Caco-2 (cell line): ENCODE measurements at places on chromosomes 1 and 21. TPM values are rescaled to one million over a fixed set of nuclear protein-coding genes. Genes with fewer than 3 reads are reported as not detected.
A peak's percentile ranks its signal among the peaks of the same experiment; 100 is the strongest.

Gene FCN3
- total RNA-seq = not detected in 2 replicates

Gene S100A9
- 0.63 TPM in 1 of 2 replicates, not detected in the other for total RNA-seq

Gene MROH7
- total RNA-seq = 0.30 TPM in 1 of 2 replicates, not detected in the other

Gene MX2
- total RNA-seq = 0.63 and 0.84 TPM in 2 replicates

Gene PGLYRP4
- not detected in 2 replicates for total RNA-seq

Gene PPIH
- 54.7 and 58.2 TPM in 2 replicates for total RNA-seq

Gene MYBPH
- 19.7 and 25.9 TPM in 2 replicates for total RNA-seq

Gene ACKR1
- not detected in 2 replicates for total RNA-seq

Gene VSIG8
- total RNA-seq = not detected in 2 replicates

Gene ACP6
- 24.6 and 26.7 TPM in 2 replicates for total RNA-seq

Gene YBEY
- total RNA-seq = 10.6 and 11.5 TPM in 2 replicates

Gene RBM11
- 0.61 and 0.74 TPM in 2 replicates for total RNA-seq

GRCh38 chr1:39250460-39251240 lies 46.2 kb downstream of the MACF1 start:
- no peak for DNase-seq

GRCh38 chr1:154746622-154747299 lies 123.3 kb downstream of the KCNN3 start:
- DNase-seq = no peak

- no peak for DNase-seq
These were observed at the start of gene PTGFR for GRCh38 chr1:78490861-78491450. TSS of gene PTGFR (plus strand) at chr1:78490974. CDS start at chr1:78492744, 1,770 bp downstream.

DNA sequence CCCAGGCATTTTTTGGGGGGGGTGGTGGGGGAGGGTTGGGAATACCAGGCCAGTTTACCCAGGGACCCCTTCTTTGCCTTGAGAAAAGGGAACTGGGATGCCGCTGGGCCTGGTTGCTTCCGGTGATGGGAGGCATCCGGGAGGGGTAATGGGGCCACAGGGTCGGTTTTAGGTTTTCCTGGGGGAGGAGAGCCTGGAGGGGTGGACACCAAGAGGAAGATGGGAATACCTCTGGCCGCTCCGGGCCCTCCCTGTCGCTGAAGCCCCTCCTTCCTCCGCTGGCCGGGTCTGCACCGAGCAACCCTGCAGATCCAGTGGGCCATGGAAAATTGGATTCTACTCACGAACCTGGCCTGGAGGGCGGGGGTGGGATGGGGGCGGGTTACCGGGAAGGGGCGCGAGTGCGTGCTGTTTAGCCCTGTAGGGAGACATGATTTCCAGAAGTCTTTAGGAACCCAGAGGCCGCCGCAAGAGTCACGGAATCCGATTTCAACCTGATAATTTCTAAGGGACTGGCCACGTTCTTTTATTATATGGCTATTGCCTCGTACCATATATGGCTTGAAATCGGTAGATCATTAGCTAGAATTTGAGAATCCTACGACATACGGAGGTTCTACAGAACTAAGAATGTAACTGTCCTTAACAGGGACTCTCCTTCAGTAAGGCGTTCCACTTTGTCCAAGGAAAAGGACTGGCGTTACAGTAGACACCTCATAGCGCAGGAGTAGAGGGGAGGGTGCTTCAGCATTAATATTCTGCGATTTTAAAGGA lies 749 bp downstream of the AKIRIN1 start:
- DNase-seq = peak; percentile 42

DNA sequence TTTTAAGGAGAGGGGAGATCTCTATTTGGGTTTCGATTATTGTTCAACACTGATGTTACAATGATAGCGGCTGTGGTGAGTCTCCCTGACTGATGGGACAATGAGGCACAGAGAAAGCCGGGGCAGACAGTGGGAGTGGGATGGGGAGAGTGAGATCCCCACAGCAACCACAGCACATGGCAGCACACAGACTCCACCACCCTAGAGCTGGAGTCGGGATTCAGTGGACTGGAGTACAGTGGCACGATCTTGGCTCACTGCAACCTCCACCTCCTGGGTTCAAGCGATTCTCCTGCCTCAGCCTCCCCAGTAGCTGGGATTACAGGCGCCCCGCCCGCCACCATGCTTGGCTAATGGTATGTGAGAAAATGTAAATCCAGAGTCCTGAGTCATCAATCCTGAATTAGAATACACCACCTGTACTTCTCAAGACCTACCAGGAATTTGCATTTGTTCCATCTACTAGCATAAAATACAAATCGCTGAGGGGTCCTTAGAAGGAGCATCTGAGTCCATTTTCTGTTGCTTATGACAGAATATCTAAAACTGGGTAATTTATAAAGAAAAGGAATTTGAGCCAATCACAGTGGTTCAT lies 125.8 kb downstream of the TOMM20 start:
- DNase-seq = no peak

GRCh38 chr21:25425156-25425555 lies 182.1 kb downstream of the MRPL39 start:
- DNase-seq = no peak

GRCh38 chr1:225868631-225869330 lies 13.4 kb downstream of the TMEM63A start:
- no peak for DNase-seq

GRCh38 chr1:155077346-155077745 lies 1.3 kb upstream of the EFNA3 start:
- no peak for DNase-seq

DNA sequence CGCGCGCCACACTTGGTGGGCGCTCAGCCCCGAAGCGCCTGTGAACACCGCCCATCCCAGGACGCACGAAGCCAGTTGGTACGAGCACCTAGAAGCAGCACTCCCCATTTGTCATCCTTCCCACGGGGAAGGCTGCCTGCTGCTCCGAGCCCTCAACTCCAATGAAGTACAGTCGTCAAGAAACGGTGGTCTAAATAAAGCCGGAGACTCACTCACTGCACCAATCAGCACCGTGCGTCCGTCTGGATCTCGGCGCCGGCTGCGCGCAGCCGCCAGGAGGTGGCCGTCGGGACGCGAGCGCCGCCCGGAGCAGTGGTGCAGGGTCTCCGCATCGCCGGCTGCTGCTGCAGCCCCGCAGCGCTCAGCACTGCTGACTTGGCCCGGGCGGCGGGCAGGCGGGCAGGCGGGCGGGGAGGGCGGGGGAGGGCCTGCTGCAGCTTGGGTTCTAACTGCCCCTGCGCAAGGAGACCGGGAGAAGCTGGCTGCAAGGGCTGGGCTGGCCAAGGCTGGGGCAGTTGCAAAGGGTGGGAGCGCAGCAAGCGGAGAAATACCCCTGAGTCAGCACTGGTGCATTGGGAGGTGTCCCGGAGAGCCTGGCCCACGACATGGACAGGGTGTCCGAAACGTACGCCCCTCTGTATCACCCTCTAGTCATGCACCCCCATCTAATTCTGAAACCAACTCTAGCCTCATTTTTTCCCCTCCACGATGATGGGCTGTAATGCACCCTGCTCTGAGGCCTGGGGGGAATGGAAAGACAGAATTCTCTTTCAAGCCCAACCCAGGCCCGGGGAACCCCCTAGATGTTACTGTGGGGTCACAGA lies 35.8 kb upstream of the H6PD start:
- no peak for DNase-seq

DNA sequence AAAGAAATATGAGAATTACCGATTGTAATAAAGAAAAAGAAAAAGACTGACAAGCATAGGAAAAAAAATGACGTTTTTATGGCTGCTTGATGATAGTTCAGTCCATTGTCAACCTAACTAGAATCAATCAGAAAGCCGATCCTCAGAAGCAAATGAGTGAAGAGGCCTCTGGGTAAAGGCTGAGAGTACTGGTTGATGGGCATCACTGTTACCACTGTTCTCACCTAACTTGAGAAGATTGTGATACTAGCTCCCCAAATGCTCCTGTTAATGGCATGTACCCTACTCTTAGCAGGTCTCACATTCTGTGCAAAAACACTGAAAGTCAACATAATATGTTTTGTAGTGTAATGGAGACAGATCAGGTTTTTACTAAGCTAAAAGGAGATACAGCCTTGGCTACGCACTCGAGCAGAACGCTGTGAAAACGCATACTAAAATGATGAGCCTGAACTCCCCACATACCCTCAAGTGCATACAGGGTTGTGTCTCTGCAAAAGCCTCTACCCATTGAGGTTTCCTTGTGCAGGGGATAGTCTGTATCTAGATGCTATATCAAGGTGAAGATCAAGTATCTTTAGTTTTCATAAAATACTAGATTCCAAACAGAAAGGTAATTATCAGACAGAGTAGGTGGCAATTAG lies 554.6 kb downstream of the SMYD3 start:
- DNase-seq = no peak

- DNase-seq = no peak
These were observed 24.9 kb downstream of the SYT11 start for GRCh38 chr1:155884031-155884960.

GRCh38 chr1:231597971-231598370 lies 28.6 kb upstream of the DISC1 start:
- DNase-seq = no peak

GRCh38 chr1:222275729-222276465 lies 272.0 kb downstream of the HHIPL2 start:
- no peak for DNase-seq

- peak; percentile 12 for DNase-seq
These were observed 18.1 kb downstream of the KNCN start for GRCh38 chr1:46533179-46533864.

GRCh38 chr1:246107516-246108277 lies 399.4 kb downstream of the SMYD3 start:
- DNase-seq = no peak

- no peak for DNase-seq
These were observed 70.4 kb upstream of the UBE2U start for GRCh38 chr1:64133036-64133435.

- no peak for DNase-seq
These were observed 948 bp downstream of the SEMA4A start for GRCh38 chr1:156154317-156154749.

GRCh38 chr1:55820501-55820900 lies 605.3 kb upstream of the USP24 start:
- DNase-seq = no peak

DNA sequence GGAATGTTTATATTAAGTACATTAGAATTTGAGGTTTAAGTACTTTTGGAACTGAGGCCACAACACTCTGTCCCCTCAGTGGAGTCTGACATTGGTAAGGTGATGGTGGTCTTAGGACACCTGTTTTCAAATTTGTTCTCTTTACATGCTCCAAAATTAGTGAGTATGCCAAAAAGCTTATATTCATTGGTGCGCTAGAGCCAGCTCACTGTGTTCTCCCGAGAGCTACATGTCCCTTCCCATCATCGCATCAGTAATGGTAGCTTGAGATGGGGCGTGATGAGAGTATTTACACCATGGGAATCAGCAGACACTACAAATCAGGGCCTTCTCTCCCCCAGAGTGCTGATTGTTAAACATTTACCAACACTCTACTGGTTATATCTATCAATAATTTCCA lies 19.5 kb downstream of the ETS2 start:
- no peak for DNase-seq

- DNase-seq = no peak
These were observed 30.3 kb downstream of the ASPM start for GRCh38 chr1:197116156-197116555.

GRCh38 chr21:15289896-15290841 lies 225.4 kb upstream of the NRIP1 start:
- peak; percentile 41 for DNase-seq

GRCh38 chr1:247111700-247112478 lies 7.7 kb upstream of the ZNF669 start:
- DNase-seq = peak; percentile 77

DNA sequence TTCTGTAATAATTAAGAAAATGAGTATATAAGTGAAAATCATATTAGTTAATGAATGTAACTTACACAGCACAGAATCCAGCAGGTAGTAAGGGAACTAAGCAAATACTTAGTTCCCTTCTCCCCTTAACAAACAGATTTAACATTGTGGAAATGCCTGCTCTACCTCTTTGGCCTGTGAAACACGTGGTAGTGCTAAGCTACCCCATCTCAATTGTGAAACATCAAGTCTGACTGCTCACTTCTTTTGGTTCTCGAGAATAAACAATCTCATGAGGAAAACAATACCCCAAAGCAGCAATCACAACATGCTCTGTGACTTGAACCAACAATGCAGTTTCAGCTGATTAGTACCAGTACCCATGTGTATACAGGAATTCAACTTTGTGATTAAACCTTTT lies 4.7 kb downstream of the MYSM1 start:
- DNase-seq = no peak

DNA sequence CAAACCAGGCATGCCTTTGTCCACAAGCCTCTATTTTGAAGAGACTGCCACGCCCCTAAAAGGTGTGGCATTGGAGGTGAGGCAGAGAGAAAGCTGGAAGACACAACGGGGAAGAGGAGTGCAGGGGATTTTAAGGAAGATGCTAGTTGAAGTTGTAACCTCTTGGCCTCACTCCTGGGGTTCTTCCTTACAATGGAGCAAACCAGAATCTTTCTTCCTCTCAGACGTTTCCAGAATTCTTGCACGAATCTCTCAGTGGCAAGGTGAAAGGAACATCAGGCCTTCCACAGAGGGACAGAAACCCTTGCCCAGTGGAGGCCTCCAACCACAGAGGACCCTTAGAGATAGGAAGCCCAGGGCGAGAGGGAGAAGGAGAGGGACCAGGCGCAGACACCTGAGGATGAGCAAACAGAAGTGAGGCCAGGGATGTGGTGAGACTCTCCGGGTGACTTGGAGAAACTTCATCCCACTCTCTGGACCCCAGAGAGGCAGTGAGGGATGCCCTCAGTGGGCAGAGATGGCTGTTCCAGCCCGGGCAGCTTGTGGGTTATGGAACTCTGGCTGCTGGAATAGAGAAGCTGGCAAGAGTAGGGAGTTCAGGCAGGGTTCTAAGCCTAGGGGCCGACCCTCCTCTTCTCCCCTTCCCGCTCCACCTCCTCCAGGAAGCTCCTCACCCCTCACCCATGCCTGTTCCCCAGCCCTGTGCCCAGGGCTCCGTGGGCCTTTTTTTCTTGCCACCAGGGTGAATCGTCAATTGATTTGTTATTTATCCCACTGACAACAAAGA lies 136.8 kb upstream of the RUNX3 start:
- no peak for DNase-seq

GRCh38 chr1:53821380-53821779 lies 16.7 kb downstream of the NDC1 start:
- no peak for DNase-seq

DNA sequence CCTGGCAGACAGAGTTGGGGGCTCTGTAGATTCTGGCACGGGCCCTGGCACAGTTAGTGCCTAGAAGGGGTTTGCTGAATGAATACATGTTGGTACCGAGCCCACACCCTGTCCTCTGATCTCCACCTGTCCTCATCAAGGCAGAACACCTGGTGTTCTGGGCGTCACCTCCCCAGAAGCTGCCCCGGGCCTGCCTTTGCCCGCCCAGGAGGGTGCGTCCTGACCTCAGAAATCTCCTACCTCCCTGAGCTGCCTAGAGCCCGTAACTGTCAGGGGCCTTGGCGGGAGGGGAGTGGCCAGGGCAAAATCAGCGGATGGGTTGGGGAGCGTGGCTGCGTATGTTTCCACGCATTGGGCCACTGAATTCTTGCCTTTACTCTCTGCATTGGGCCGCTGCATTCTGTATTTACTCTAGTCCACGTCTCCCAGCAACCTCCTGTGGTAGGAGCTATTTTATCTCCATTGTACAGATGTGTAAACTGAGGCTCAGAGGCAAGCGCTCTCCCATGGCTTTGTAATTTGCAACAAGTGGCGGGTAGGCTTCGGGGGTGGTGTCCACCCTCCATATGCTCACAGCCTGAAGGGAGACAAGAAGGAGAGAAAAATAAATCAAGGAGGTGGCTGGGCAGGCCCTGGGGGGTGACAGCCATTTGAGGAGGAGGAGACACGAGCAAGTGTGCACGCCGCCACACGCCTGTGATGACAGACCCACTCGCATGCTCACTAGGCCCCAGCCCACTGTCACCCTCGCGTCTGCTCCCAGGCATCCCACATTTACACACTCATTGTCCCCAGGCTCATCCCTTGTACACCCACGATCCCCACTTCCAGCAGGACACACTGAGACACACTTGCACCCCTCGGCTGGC lies 95.7 kb upstream of the WNT4 start:
- DNase-seq = no peak
